Progenitor cell of endocrine pancreas (in vitro differentiated cells): ENCODE measurements at places on chromosomes 5 and 9.

DNA sequence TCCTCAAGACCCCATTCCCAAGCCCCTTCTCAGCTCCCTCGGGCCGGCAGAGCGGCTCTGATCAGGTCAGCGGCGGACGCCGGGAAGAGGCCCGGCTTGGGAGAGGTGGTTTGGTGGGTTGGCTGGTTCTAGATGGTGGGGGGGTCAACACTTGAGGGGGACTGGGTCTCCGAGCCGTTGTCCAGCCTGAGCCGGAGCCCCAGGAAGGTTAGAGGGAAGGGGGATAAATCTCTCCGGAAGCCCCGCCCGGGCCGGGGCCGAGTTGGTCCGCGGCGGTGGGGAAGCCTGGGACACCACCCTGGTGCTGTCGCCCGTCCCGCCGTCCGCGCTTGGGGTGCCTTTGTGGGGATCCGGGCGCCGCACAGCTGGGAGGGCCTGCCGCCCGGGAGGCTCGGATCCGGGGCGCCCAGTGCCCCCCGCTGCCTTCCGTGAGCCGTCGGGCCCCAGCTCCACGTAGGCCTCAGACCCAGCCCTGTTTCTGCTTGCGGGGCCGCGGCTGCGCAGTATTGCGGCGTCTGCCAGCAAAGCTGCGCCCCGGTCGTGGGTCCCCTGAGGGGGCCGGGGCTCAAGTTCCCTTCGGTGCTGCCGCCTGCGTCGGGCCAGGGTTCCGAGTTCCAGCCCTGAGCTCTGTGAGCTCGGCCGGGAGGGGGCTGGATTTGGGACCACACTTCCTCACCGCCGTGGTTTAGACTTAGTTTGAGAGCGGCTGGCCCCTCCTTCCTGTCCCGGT, 542 bp upstream of the TRIM52 start:
- peak overlapping the region; percentile 90 for H3K4me3 ChIP-seq
- peaks cover 5% of the 10 kb centered on the region for H3K36me3 ChIP-seq
- H3K27ac ChIP-seq, result peak overlapping the region; percentile 97
- DNase-seq, result peak; percentile 43

GRCh38 chr5:169150108-169150507, 150.8 kb downstream of the SLIT3 start:
- H3K36me3 ChIP-seq, result no peaks in the 10 kb centered on the region
- no peak for DNase-seq
- peaks cover 15% of the 10 kb centered on the region for H3K27me3 ChIP-seq
- no peak overlapping the region for H3K27ac ChIP-seq
- H3K4me1 ChIP-seq, result peaks cover 10% of the 10 kb centered on the region

DNA sequence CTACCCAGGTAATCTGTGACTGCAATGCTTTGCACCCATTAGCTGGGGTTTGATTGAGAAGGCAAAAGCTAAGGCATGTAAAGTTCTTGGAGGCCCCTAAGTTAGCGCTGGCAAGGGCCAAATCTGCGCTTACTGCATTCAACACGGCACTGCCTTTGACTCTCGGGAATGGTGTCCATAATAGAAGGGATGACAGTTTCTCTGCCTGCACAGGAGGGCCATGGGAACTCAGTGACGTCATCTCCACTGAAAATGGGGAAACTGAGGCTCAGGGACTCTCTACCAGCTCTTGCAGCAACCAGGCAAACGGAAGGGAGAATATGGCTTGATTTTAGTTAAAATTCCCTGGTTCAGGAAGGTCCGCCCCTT, 487 bp downstream of the SPATA24 start:
- peak overlapping the region; percentile 99 for H3K27ac ChIP-seq
- peak overlapping the region; percentile 98 for H3K4me3 ChIP-seq
- H3K27me3 ChIP-seq, result no peaks in the 10 kb centered on the region
- peaks cover 13% of the 10 kb centered on the region for H3K4me1 ChIP-seq

DNA sequence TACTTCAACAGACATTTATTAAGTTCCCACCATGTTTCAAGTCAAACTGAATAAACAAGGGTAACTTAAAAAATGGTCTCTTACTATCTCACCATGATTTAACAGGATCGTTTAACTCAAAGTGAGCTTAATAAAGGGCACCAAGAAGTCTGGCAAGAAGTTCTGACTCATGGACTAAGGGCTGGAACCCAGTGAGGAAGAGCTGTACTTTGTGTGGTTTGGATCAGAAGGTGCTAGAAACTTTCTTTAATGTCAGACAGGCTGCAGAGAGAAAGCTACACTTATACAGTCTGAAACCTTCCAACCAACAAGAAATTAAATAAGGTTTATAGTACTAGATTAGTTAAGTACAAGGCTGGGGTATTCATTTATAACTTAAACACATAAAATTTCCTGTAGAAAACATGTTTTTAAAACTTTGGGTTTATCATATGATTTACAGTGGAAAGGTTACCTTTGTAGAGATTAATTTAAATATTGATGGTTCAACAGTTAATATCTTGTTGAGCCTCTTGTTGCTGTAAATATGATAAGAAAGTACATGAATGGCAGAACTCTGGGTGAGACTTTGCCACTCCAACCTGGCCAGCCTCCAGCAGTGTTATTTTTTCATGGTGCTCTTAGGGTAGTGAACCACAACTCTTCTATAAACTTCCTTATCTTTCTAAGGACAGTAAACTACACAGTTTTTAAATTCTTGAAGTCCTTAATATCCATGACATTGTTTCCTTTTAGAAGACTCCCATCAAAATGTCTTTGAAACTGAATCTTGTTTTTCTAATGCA, 162.8 kb downstream of the MAN2A1 start:
- no peaks in the 10 kb centered on the region for H3K27me3 ChIP-seq
- peaks cover 22% of the 10 kb centered on the region for H3K36me3 ChIP-seq
- H3K4me1 ChIP-seq, result peaks cover 15% of the 10 kb centered on the region
- H3K27ac ChIP-seq, result no peak overlapping the region

- no peak overlapping the region for H3K27ac ChIP-seq
- no peak overlapping the region for H3K4me3 ChIP-seq
- DNase-seq, result no peak
- H3K4me1 ChIP-seq, result peaks cover 6% of the 10 kb centered on the region
- no peaks in the 10 kb centered on the region for H3K36me3 ChIP-seq
- no peaks in the 10 kb centered on the region for H3K27me3 ChIP-seq
Observed at GRCh38 chr5:107129051-107129450, 541.7 kb downstream of the EFNA5 start.

DNA sequence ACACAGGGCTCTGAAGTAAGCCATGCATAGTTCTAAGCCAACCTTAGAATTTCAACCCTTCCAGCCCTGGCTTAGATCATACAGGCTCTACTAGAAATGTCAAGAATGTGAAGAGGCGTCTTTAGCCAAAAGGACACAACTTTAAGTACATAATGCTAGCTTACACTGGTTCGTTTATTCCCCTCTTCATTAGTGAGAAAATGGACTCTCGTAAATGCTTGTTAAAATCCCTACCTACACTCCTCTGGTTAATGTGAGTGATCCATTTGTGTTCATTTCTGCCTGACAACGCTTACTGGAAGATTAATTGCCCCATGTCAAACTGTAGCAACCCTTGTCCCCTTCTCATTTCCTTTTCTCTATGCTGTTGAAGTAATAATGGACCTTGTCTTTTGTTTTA, 149.3 kb upstream of the POU5F2 start:
- peaks cover 43% of the 10 kb centered on the region for H3K4me1 ChIP-seq
- no peak for DNase-seq
- peak overlapping the region; percentile 54 for H3K27ac ChIP-seq
- H3K36me3 ChIP-seq, result no peaks in the 10 kb centered on the region

- no peak for DNase-seq
- H3K4me1 ChIP-seq, result no peaks in the 10 kb centered on the region
- H3K36me3 ChIP-seq, result no peaks in the 10 kb centered on the region
- peaks cover 2% of the 10 kb centered on the region for H3K27me3 ChIP-seq
- H3K4me3 ChIP-seq, result no peak overlapping the region
Observed at GRCh38 chr9:125428060-125428901, 166.7 kb downstream of the GAPVD1 start.

DNA sequence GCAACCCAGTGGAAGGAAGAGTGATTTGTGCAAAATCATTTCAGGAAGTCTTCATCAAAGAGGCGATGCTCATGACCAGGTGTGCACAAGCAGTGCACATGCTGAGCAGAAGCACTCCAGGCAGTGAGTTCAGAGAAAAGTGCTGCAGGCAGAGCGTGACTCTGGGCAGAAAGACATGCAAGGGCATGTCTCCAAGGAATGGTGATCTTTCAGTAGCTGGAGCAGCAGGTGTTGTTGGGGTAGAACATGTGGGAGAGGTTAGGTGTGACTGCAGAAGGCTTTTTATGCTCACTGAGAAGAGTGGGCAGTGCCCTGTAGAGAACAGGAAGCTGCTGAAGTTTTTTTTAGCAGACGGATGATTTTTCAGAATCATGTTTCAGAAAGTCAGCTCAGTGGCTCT, 545.4 kb upstream of the TLE4 start:
- no peak for DNase-seq
- H3K4me1 ChIP-seq, result no peaks in the 10 kb centered on the region
- no peak overlapping the region for H3K4me3 ChIP-seq

DNA sequence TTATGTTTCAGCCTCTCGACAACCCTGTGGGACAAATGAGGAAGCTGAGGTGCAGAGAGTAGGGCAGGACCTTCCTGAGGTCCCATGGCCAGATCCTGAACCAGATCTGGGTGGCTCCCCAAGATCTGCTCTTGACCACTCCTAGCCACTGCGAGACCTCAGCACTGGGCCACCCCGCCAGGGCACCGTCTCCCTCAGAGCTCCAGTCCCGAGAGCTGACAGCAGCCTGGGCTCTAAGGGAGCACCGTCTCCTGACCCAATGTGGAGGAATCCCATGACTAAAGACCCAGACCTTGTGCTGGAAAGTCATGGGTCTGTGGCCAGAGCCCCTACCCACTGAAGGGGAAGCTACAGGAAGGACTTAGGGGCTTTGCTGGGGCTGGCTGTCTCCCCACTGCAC, 4.5 kb upstream of the LMX1B start:
- no peak overlapping the region for H3K27ac ChIP-seq
- H3K27me3 ChIP-seq, result peaks cover 64% of the 10 kb centered on the region

- H3K4me1 ChIP-seq, result no peaks in the 10 kb centered on the region
- H3K27me3 ChIP-seq, result peaks cover 4% of the 10 kb centered on the region
- no peaks in the 10 kb centered on the region for H3K36me3 ChIP-seq
- H3K4me3 ChIP-seq, result no peak overlapping the region
- no peak overlapping the region for H3K27ac ChIP-seq
Observed at GRCh38 chr5:15031180-15031579, 159.6 kb upstream of the ANKH start.

GRCh38 chr5:134594797-134595457, 37.7 kb downstream of the SAR1B start:
- H3K27ac ChIP-seq, result no peak overlapping the region
- H3K36me3 ChIP-seq, result no peaks in the 10 kb centered on the region
- DNase-seq, result no peak
- no peaks in the 10 kb centered on the region for H3K27me3 ChIP-seq

DNA sequence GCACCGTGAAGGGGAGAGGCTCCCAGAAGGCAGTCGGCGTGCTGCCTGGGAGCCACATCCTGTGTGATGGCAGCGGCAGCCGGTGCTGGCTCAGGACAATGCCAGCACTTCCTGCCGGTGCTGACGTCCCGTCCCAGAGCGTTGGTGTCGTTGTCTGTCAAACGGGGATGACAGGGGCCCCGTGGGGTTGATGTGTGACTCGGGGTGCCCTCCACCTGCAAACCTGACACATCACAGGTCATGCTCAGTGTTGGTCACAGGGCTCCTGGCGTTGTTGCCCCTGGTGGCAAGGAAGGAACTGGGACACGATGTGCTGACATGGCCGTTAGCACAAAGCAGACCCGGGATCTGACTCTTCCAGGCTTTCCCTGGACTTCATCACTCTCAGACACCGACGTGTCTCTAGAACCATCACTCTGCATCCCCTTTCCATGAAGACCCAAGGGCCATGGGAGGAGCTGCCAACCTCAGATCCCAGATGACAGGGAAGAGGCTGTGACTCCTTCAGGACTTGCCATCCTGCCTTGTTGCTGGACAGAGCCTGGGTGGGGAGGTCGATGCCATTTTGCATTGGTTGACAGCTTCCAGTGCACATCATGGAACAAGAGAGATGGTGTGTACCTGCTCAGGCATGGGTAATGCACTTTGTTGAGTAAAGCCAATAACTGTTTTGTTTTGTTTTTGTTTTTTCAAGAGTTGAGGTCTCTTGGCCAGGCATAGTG, 21.5 kb downstream of the PLPP7 start:
- H3K36me3 ChIP-seq, result no peaks in the 10 kb centered on the region
- H3K27me3 ChIP-seq, result peaks cover 6% of the 10 kb centered on the region
- H3K27ac ChIP-seq, result no peak overlapping the region
- H3K4me1 ChIP-seq, result no peaks in the 10 kb centered on the region

GRCh38 chr5:53645078-53645477, 84.6 kb downstream of the NDUFS4 start:
- no peak for DNase-seq
- H3K36me3 ChIP-seq, result peaks cover 20% of the 10 kb centered on the region
- no peak overlapping the region for H3K27ac ChIP-seq
- no peak overlapping the region for H3K4me3 ChIP-seq
- no peaks in the 10 kb centered on the region for H3K27me3 ChIP-seq
- peaks cover 9% of the 10 kb centered on the region for H3K4me1 ChIP-seq

- H3K27me3 ChIP-seq, result no peaks in the 10 kb centered on the region
- H3K36me3 ChIP-seq, result no peaks in the 10 kb centered on the region
- no peak for DNase-seq
- H3K4me3 ChIP-seq, result no peak overlapping the region
Observed at GRCh38 chr5:76943006-76943405, 9.8 kb upstream of the CRHBP start.

GRCh38 chr5:134410822-134411221, 859 bp downstream of the CDKN2AIPNL start:
- H3K4me3 ChIP-seq, result peak overlapping the region; percentile 93
- H3K27ac ChIP-seq, result peak overlapping the region; percentile 89
- H3K27me3 ChIP-seq, result no peaks in the 10 kb centered on the region
- DNase-seq, result no peak
- H3K4me1 ChIP-seq, result peaks cover 32% of the 10 kb centered on the region

DNA sequence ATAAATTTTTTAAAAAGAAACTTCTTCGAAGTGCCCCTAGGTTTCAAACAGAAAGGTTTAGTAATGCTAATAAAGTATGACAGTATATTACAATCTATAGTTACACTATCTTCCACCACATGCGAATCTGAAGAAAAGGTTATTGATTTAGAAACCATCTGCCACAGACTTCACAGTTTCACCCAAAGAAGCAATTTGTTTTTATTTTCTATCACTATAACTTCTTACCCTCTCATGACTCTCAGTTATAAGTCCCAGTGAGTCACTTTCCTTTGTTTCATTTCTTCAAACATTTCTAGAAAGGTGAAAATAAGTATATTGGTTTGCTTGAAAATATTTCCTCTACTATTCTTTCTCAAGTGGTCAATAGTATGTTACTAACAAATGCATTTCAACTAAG, 93.6 kb downstream of the MCTP1 start:
- H3K4me1 ChIP-seq, result no peaks in the 10 kb centered on the region
- H3K27me3 ChIP-seq, result no peaks in the 10 kb centered on the region
- H3K27ac ChIP-seq, result no peak overlapping the region
- H3K36me3 ChIP-seq, result no peaks in the 10 kb centered on the region
- no peak for DNase-seq
- H3K4me3 ChIP-seq, result no peak overlapping the region

GRCh38 chr5:177555665-177556064, 1.3 kb upstream of the FAM193B start:
- H3K4me3 ChIP-seq, result peak overlapping the region; percentile 77
- H3K27ac ChIP-seq, result no peak overlapping the region
- H3K36me3 ChIP-seq, result peaks cover 3% of the 10 kb centered on the region
- H3K4me1 ChIP-seq, result peaks cover 35% of the 10 kb centered on the region
- no peaks in the 10 kb centered on the region for H3K27me3 ChIP-seq
- DNase-seq, result no peak
